ENCODE measurements at places on chromosomes 4 and X. TPM values are rescaled to one million over a fixed set of nuclear protein-coding genes. Genes with fewer than 3 reads are reported as not detected.

The GNRHR gene
- total RNA-seq: not detected

The GPR173 gene
- total RNA-seq: 0.34 TPM

The OTC gene
- 0.14 TPM for total RNA-seq

The MAGEA11 gene
- total RNA-seq: not detected

The MAGT1 gene
- 30.7 TPM for total RNA-seq

The TBC1D25 gene
- 17.2 TPM for total RNA-seq

The BTK gene
- total RNA-seq: 1.2 TPM

The S100P gene
- total RNA-seq: not detected

The ANXA10 gene
- total RNA-seq: not detected

The HS3ST1 gene
- total RNA-seq: 0.50 TPM

The WAS gene
- 0.85 TPM for total RNA-seq

The SPANXA1 gene
- total RNA-seq: not detected

The CT45A1 gene
- not detected for total RNA-seq

The ANAPC10 gene
- 16.5 TPM for total RNA-seq

The PRDM5 gene
- 2.7 TPM for total RNA-seq

The IRAK1 gene
- total RNA-seq: 87.3 TPM

The CDK16 gene
- 192 TPM for total RNA-seq

DNA sequence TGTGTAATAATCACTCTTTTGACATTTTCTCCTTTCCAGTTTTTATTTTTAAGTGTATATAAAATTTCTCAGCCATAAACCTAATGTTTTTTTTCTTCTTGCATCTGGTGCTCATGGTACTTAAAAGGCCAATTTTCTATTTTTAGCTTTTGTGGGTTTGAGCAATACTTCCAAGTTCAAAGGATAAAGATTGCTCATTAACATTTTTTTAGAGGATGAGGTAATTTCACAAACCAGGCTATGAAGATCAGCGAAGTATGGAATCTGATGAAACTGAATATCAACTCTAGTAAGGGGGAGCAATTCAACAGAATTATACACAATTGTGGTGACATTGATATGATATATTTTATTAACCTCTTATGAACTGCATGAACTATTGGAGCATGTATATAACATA is 25.8 kb upstream of the KLHL34 start:
- DNase-seq: no peak

DNA sequence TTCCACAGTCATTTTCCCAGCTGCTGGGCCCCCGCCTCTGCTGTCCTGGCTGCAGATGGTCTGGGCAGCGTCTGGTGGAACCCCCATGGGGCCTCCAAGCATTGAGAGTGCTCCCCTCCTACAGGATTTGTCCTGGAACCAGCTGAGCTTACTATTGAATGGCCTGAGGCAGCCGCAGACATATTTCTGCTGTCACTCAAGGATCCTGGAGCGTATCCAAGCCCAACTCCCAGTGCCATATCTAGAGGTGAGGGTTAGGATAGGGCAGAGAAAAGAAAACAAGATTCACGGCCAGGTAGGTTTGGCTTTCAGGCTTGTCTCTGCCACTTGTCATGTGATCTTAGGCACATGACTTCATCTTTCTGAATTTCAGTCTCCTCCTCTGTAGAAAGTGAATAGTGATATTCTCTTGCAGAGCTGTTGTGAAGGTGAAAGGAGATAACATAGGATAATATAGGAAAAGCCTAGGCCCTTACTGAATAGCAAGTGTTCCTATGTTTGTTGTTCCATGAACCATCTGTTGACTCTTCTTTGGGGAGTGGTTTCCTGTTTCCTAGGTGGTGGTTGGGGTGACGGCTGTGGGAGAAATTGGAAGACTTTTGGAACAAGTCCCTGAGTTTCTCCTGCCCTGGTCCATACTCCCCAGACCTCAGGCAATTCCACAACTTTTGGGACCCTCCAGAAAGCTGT is 52.3 kb downstream of the SEPSECS start:
- no peak for DNase-seq

- no peak for DNase-seq
Measured at GRCh38 chr4:169869490-169869889, 111.7 kb upstream of the HPF1 start.

DNA sequence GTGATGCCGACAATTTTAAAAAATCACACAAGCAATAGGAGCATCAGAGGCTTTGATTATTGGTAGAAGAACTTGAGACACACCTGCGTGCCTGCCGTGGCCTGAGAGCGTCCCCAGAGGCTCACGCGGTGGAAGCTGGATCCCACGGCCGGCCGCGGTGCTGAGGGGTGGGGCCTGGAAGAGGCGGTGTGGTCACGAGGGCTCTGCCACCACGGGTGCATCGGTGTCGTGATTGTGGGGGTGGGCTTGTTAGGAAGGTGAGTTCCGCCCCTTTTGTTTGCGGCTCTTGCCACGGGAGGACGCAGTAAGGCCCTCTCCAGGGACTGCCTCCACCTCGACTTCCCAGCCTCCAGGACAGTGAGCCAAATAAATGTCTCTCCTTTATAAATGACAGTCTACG is 77.2 kb upstream of the ADRA2C start:
- DNase-seq: no peak

- no peak for DNase-seq
Measured at GRCh38 chrX:108029928-108030711, 14.7 kb upstream of the VSIG1 start.

GRCh38 chr4:159121371-159121770 is 18.5 kb downstream of the RAPGEF2 start:
- no peak for DNase-seq

DNA sequence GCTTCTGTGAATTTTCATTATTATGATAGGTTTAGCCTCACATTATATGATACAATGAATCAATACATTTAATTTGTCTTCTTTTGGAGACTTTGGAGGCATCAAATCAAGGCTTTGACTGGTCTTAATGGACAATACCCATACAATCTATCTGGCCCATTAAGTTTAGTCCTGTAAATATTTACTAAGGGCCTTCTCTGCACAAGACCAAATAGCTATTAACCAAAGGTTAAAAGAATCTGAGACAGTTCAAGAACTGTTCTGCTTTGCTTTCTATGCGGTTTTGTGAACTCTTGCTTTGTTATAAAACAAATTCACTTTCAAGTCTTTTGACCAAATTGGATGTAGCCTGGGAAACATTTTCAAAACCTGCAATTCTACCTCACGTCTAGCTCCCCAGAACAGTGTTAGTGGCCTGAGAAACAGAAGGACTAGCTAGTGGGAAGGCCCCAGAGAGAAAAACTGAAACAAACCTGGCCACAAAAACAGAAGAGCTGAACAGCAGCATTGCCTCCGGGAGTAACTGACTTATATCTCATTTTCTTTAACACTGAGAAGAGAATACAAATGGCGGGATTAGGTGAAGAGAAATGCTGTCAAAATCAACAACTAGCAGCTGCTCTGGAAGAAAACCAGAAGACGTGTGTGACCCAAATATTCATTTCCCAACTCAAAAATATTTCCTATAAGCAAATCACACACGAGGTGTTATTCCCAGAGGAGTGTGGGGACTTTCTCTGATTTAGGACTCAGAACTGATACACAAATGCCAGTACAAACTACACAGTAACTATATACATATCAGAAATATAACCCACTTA is 548 bp downstream of the TLR1 start:
- DNase-seq: no peak

DNA sequence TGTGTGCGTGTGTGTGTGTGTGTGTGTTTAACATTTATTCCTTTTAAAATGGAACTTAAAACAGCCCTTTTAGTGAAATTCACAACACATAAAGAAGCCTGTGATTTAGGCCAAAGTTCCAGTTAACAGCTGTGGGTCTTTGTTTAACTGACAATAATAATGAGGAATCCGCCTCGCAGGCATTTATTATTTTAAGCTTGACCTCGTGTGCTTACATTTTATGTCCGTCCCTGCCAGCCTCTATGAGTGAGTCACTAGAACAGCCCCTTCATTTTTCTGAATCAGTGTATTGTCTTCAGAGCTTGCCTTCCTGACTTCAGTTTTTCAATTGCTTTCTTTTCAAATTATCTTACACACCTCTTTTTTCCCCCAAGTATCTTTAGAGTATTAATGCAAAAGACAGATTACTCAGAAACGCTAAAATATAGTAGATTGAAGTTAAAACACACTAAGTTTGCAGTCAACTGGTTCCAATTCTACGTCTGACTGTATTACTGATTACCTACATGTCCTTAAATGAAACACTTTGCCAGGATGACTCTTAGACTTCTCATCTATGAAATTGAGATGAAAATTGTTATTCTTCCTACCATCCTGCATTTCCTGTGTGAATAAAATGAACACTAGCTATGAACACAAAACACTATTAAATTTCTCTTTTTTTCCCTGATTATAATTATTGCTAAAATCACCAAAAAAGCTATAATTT is 319.6 kb upstream of the HS3ST1 start:
- DNase-seq: no peak

GRCh38 chr4:141375855-141376254 is 155.2 kb downstream of the ZNF330 start:
- DNase-seq: no peak

- DNase-seq: no peak
Measured at GRCh38 chr4:1072830-1073446, 40.4 kb downstream of the RNF212 start.

DNA sequence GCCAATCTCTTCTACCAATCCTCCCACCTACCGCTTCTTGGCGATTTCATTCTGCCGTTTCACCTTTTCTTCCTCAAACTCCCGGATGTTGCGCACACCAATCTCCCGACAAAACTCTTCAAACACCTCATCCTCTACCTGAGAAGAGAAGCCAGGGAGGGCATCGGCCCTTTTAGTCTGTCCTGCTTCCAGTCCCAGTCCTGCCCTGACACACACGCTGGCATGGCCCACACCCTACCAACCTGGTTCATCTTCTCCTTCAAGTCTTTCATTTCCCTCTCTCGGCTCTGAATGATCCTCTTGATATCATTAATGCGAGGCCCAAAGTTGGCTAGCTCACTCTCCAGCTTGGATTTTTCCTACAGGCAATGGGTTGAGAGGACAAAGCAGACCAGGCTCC is 18.9 kb downstream of the SMC1A start:
- no peak for DNase-seq

- peak; percentile 29 for DNase-seq
Measured at GRCh38 chr4:38857354-38858096, 908 bp upstream of the TLR6 start.

DNA sequence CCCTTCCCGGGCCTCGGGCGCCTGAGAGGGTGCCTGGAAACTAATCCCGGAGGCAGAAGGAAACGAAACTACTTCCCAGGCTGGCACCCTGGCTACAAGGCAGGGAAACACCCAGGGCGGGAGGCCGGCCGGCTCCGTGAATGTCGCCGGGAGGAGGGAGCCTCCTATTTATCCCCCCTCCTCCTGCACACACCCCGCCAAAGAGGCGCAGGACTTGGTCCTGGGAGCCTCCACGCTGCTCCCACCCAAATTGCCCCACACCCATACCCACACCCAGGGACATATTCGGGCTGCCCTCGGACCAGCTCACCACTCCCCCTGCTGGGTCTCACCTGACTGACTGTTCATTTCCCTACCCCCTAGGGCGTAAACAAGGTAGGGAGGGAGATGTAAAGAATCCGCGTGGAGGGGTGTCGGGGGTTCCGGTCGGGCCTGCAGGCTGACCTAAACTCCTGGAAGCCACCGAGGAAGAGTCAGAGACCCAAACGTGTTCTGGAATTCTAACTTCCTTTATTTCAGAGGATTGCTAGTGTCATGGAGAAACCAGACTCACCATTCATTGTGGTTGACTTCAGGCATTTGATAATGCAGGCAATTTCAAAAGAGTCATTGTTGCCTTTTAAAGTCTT is at the start of gene BTC:
Gene BTC, minus strand, starts transcription at position 142 of the 629 bp plus-strand sequence. CDS start 198 bp downstream, outside the sequence.
- DNase-seq: peak; percentile 12

DNA sequence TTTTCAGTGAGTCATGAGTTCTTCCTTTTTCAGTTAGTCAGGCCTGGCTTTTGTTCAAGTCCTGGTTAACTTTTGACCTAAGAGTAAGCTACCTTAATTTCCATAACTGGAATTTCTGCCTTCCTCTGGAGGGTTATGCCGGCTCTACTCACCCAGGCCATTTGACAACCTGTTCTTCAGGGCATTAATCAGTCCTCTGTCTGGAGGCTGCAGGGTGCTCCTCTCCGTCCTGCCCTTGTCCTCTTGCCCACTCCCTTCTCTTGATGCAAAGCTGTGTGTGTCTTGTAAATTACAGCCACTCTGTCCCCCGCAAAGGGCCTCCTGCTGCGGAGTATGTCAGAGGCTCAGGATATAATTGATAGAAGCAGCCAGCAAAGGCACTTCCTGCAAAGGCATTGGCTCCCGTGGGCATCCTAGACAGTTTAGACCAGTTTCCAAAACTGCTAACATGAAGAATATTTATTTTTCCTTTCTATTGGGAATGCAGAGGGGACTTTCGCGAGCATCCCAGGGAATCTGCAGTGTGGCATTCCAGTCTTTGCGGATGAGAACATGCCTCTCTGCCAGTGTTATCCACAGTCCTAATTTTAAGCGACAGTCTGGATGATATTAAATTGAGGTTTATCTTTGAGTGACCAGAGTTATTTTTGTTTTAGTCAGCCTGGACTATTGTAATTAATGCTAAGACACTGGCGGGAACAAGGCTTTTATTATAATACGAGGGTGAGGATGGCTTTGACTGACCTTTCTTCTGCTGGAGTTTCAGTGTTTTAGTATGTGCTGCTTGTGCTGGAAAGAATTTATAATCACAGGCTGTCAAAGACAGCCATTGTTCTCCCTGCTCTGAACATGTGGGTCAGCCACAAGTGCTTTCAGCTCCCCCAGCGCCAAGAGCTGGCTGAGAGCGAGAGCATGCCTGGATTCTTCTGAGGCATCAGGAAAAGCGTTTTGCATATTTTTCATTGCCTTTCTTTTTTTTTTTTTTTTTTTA is 74.2 kb downstream of the LIMCH1 start:
- DNase-seq: peak; percentile 28

DNA sequence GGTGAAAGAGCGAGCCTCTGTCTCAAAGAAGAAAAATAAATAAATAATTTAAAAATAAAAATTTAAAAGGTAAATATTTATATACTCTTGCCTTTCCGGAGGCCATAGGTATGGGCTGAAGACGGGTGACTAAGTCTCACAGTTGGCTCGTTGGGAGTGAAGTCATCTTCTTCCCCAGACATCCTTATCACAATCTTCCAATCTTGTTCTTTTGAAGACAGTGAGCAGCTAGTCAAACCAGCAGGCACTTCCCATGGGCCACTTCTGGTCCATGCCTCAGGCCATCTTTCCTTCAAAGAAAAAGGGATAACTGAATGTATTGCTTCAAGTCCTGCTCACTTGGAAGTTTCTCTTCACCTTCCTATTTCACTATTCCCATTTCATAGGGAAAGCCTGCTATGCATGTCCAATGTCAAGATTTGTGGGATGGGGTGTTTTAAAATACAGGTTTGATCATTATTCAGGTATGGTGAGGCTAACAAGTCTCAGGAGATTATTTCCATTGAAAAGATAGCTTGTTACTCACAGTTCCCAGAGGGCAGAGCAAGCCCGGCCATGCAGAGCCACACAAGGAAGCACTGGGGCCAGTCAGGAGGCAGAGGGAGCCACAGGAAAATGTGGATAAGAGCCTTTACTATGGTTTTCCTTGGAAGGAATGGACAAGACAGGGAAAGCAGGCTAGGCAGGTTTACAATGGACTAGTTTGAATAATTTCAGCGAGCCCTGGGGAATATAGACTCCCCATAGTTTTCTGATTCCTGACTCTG is 33.3 kb upstream of the VCX2 start:
- DNase-seq: no peak

Measured in psoas muscle (tissue), 8 donors.